Transverse colon (tissue), 4 donors: ENCODE measurements at places on chromosomes 7 and 10. TPM values are rescaled to one million over a fixed set of nuclear protein-coding genes. Genes with fewer than 3 reads are reported as not detected.

The FGFR2 gene
- total RNA-seq = 73.3 TPM

GRCh38 chr7:41576166-41576565 lies 126.7 kb downstream of the INHBA start:
- H3K27ac ChIP-seq = no peak overlapping the region
- H3K36me3 ChIP-seq = no peaks in the 10 kb centered on the region
- DNase-seq = no peak
- no peaks in the 10 kb centered on the region for H3K27me3 ChIP-seq
- H3K4me1 ChIP-seq = no peaks in the 10 kb centered on the region

- no peak overlapping the region for H3K27ac ChIP-seq
- H3K27me3 ChIP-seq = no peaks in the 10 kb centered on the region
- no peak for DNase-seq
- H3K4me3 ChIP-seq = no peak overlapping the region
Observed at GRCh38 chr10:100902622-100903021, 10.1 kb upstream of the SLF2 start.

DNA sequence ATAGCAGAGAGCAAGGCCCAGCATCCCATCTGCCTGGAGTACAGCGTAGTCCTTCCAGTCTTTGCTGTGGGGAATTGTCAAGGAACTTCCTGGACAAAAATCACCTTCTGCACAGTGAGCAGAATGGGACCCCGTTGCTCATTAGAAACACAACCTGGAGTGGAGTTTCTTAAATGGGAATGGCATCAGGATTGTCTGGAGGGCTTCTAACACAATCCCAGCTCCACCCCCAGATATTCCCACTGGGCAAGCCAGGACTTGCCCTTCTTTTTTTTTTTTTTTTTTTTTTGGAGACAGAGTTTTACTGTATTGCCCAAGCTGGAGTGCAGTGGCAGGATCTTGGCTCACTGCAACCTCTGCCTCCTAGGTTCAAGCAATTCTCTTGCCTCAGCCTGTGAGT lies 356.4 kb downstream of the GALNT17 start:
- H3K4me1 ChIP-seq = no peaks in the 10 kb centered on the region
- no peak overlapping the region for H3K27ac ChIP-seq
- no peaks in the 10 kb centered on the region for H3K27me3 ChIP-seq
- H3K36me3 ChIP-seq = no peaks in the 10 kb centered on the region
- H3K4me3 ChIP-seq = no peak overlapping the region
